Stimulated activated CD8-positive, alpha-beta memory T cell treated with anti-CD3 and anti-CD28 coated beads, Interleukin-2, amount 100 ng/mL, for 48 hours (primary cell): ENCODE measurements at places on chromosomes 2 and 18.

- no peak for DNase-seq
These were observed 76.4 kb downstream of the TSN start for GRCh38 chr2:121831841-121832240.

GRCh38 chr2:148273158-148273691 lies 252.3 kb downstream of the MBD5 start:
- DNase-seq: no peak

- peak; percentile 36 for DNase-seq
These were observed 10.4 kb upstream of the MAP3K2 start for GRCh38 chr2:127398239-127398590.

DNA sequence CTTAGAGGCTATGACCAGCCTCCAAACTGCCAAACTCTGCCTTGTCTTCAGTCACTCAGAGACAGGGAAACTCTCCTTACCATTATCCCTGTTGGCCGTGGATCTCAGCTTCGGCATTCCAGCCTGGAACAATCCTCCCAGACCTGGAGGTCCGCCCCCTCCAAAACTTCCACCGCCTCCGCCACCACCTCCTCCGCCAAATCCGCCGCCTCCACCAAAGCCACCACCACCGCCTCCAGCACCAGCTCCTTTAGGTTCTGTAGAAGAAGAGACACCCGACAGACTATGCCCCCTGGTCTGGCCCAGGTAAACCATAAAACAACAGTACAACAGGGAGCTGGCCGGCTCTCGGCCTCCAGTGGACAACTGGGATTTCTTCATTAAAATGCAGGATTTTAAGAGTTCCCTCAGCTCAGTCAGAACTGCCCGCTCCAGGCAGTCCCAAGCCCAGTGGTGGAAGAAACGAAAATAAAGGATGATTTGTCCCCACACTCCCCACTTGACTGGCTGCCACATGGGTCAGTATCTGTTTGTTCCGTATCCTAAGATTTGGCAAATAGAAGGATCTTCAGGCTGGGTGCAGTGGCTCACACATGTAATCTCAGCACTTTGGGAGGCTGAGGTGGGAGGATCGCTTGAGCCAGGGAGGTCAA lies 22.4 kb downstream of the WIPF1 start:
- DNase-seq: no peak

DNA sequence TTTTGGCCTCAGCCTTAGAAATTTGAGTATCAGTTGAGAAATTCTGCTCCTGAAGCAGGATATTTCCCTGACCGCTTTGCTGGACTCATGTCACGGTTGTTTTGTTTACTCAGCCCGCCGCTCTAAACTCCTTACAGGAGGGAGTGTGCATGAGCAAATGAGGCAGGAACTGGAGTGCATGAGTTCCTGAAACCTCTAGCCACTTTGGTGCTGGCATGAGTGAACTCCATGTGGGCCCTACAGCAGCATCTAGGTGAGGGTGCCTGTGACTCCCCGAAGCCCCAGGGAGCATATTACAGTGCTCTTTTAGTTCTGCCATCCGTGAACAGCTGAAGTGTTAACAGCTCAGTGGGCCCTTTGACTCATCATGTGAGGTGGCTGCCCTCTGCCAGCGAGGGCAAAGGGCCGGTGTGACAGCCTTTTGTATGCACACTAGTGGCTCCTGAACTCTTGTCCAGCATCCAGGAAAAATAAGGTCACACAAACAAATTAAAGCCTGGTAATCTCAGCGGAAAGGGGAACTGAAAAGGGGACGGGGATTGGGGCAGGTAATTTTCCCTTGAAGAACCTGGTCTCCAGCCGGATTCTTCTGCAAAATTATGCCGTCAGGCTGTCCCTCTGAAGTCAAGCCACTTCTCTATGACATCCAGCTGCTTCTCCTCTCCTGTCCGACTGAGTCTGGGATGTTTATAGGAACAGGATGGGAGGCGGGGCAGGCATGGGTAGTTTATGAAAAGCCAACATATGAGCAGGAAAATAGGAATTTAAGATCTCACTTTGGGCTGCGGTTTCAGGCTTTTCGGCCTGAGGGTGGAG lies 1668.7 kb downstream of the SUCLG1 start:
- no peak for DNase-seq

DNA sequence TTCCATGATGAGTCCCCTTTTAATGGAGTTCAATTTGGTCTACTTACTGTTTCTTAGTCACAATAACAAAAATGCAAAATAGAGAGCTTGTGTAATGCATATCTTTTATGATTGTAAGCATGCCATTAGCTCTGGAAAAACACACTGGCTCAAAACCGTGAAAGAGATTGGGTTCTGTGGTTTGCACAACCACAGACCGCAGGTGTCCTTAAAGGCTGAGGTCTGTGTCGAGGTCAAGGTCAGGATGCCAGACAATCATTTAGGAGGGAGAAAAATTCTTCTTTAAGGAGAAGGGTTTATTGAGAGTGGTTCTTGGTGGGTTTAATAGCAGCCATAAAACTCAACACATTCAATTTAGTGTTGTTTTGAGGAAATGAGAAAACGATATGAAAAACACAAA lies 487.2 kb downstream of the GALR1 start:
- DNase-seq: no peak

- DNase-seq: no peak
These were observed 19.8 kb downstream of the PARD6G start for GRCh38 chr18:80227472-80227871.

- no peak for DNase-seq
These were observed 53.7 kb downstream of the EDAR start for GRCh38 chr2:108935271-108935741.

DNA sequence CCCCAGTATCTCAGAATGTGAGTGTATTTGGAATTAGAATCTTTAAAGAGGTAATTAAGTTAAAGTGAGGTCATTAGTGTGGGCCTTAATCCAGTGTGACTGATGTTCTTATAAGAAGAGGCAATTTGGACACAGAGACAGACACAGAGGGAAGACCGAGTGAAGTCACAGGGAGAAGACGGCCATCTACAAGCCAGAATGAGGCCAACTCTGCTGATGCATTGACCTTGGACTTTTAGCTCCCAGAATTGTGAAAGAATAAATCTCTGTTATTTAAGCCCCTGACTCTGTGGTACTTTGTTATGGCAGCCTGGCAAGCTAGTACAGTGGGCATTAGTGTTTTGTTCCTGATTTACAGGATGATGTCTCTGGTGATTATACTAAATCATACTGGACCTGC lies 64.6 kb downstream of the LTBP1 start:
- DNase-seq: no peak

GRCh38 chr2:169964740-169965139 lies 137.5 kb downstream of the UBR3 start:
- DNase-seq: no peak

GRCh38 chr2:190891889-190892288 lies 11.3 kb downstream of the GLS start:
- DNase-seq: no peak

DNA sequence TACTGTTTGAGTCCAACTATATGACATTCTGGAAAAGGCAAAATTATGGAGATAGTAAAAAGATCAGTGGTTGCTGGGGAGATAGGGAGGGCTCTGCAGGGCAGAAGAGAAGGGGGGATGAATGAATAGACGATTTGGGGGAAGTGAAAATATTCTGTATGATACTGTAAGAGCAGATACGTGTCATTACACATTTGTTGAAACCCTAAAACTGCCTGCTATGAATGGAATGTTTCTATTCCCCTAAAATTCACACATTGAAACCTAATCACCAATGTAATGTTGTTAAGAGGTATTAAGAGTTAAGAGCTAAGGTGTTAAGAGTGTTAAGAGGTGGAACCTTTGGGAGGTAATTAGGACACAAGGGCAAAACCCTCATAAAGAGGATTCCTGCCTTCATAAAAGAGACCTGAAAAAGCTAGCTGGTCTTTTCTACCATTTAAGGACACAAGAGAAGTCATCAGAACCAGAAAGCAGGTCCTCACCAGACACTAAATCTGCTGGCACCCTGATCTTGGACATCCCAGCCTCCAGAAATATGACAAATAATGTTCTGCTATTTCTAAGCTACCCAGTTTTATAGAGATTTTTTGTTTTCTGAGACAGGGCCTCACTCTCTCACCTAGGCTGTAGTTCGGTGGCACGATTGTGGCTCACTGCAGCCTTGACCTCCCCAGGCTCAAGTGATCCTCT lies 76.2 kb downstream of the ATAD2B start:
- no peak for DNase-seq

DNA sequence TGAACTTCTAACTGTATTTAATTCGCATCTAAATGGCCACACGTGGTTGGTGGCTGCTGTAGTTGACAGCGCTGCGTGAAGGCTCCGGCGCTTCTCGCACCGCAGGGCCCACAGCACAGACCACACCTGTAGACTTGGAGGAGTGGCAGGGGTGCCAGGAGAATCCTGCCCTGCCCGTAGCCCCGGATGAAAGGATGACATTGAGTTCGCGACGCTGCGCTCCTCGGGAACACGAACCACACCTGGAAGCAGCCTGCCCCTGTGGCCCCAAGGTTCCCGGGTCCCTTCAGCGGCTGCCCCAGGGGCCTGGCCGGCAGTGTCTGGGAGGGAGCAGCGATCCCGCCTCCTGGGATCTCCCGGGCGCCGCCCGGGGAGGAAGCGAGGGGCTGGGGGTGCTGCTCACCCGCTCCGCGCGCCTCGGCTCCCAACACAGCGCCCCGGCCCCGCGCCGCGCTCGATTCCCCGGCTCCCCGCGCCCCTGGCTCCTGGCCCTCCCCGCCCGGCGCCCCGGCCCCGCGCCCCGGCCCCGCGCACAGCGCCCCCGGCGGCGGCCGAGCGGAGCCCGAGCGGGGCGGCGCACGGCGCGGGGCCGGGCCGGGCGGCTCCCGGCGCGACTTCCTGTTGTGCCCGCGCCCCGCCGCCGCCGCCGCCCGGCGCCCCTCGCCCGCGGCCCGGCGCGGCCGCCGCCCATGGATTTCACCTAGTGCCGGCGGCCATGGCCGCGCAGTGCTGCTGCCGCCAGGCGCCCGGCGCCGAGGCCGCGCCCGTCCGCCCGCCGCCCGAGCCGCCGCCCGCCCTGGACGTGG lies at the start of gene RNPEPL1:
Gene RNPEPL1, plus strand, starts transcription at position 613 of the 806 bp plus-strand sequence. Its CDS starts 103 bp downstream, at position 716.
- DNase-seq: peak; percentile 39

DNA sequence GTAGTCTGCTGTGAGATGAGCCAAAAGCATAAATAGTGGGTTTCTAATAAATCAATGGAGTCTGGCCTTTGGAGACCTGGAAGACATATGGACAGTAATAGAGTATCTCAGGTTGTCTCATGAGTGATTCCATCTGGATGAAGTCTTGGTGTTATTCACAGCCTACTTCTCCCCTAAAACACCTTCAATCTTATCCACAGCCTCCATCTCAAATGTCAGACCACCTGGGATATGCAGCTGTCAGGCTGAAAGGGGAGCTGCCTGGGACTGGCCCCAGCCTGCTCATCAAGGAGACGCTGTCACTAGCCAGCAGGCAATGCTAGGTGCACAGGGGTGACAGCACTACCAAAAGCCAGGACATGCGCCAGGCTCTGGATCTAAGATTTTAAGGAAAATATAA lies 684.0 kb upstream of the ZEB2 start:
- no peak for DNase-seq

GRCh38 chr2:135485441-135485840 lies 45.6 kb downstream of the ZRANB3 start:
- DNase-seq: no peak

DNA sequence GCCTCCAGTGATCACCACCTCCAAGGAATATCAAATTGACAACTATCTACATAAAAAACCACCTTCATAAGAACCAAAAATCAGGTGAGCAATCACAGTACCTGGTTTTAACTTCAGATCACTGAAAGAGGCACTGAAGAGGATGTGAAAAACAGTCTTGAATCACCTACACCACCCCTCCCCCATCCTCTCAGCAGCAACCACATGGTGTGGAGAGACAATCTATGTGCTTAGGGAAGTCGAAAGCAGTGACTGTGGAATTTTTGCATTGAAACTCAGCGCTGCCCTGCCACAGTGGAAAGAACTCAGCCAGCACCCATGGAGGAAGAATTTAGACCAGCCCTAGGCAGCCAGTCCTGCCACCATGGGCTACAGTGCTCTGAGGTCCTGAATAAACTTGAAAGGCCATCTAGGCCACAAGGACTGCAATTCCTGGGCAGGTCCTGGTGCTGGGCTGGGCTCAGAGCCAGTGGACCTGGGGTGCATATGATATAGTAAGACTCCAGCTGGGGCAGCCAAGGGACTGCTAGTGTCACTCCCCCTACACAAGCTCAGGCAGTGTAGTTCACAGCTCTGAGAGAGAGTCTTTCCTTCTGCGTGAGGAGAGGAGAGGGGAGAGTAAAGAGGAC lies 75.6 kb downstream of the ATL2 start:
- DNase-seq: no peak

GRCh38 chr2:238644095-238645081 lies 203.5 kb upstream of the TWIST2 start:
- no peak for DNase-seq

- DNase-seq: no peak
These were observed 52.5 kb upstream of the SLC14A2 start for GRCh38 chr18:45562567-45563479.

- DNase-seq: no peak
These were observed 182.7 kb downstream of the MYO3B start for GRCh38 chr2:170360546-170361089.

DNA sequence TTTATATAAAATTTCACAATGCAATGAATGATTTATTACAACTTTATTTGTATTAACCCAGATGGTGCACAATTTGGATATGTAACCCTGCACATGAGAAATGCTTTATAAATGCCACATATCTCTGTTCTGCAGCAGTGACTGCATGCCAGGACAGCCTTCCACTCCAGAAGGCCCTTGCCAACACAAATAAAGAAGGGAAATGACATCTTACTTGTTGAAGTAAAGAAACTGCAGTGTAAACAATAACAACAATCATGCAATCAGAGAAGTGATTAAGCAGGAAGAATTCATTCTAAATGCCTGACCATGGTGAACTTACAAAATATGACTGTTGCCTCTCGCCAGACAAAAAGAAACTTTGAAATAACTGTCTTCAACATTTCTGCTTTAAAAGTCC lies 129.9 kb upstream of the CHST9 start:
- no peak for DNase-seq

DNA sequence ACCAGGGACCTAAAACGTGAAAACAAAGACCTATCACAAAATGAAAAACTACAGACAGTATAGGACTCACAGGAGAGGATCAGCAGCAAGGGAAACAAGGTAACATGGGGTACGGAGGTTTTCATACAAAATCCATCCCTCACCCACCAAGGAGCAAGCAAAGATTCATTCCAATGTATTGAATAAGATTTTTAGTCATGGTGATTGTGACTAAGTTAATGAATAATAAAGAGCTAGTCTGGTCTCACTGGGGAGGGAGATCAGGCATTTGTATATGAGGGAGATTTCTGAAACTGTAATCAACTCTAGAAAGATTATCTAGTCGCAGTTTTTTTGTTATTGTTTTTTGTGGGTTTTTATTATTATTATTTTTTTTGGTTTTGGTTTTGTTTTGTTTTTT lies 336.5 kb upstream of the MMADHC start:
- no peak for DNase-seq

- DNase-seq: no peak
These were observed 194.6 kb downstream of the GPD2 start for GRCh38 chr2:156630579-156631337.

DNA sequence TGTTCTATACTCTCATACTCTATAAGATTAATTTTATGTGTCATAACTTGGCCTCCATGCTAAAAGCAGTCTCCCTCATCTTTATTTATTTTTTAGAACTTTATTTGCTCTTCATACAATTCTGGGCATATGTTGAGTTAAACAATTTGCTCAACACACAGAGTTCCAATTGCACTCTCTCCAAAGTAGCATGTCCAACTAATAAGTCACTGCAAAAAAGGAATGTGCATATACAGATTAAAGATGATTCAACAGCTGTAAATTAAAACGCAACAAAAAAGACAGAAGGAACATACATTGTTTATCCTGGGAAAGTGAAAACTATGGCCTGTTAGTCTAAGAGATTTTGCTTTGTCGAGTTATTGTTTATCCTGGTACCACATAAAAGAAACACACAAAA lies 277.7 kb upstream of the ACVR2A start:
- no peak for DNase-seq
